ENCODE measurements at places on chromosomes 2 and 18.

- no peak for DNase-seq
Measured at GRCh38 chr18:34867520-34867919, 157.4 kb downstream of the DTNA start.

DNA sequence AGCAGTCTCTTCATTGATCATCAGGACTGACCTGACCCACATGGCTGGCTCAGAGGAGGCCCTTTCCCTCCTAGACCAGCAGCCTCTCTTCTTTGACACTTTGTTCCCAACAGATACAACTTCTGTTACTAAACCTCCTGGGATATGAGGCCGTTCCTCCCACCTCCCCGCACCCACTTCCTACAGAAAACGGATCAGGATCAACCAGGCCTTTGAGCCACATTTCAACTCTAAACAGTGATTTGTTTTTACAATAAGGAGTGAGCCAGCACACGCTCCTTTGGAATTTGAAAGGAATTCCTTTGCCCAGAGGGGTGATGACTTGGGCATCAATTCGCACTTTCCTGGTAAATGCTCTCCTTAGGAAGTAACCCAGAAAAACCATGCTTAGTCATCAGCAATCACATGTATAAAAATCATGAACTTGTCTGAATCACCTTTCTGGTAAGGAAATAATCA is 180.4 kb downstream of the FAM124B start:
- no peak for DNase-seq

DNA sequence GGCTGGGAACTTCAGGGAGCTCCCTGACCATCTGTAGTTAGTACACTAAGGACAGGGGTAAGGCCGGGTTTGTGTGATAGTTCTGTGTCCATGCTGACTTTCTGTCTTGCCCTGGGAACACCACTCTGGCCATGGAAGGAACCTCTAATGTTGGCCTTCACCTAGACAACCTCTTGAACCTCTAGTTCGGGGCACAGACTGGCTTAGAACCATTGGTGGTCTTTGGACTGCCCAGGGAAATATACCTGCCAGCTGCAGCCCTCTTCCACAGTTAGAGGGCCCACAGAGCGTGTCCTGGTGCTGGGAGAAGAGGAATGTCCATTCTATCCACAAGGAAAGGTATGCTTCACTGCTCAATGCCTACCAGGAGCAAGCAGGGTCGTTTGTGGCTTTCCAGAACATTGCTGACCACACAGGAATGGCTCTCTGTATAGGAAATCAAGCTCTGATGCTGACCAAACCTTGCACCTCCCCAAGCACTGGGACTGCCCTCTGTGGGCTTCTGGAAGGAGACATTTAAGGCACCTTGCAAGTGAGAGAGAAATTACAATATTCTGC is 318.8 kb upstream of the EPAS1 start:
- DNase-seq = no peak

GRCh38 chr2:106959975-106960682 is 74.2 kb upstream of the ST6GAL2 start:
- DNase-seq = no peak

- DNase-seq = no peak
Measured at GRCh38 chr18:50611529-50611941, 51.6 kb downstream of the MAPK4 start.

- no peak for DNase-seq
Measured at GRCh38 chr2:99939135-99939534, 203.3 kb downstream of the AFF3 start.

DNA sequence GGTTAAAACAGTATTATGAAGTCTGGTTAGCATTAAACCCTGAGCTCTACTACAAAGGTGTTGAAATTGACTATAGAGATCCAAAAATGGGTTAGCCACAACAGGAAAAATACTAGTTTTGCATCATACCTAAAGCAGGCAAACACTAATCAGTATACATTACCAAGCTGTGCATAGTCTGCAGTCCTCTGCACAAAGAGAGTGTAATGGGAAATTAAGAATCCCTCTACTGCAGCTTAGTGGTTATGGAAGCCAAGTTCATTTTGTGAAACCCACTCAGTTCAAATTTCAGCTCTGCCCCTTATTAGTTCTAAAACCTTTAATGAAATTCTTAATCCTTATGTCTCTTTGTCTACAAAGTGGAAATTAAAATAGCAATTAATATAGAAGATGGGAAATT is 192.1 kb downstream of the MBD2 start:
- DNase-seq = no peak

DNA sequence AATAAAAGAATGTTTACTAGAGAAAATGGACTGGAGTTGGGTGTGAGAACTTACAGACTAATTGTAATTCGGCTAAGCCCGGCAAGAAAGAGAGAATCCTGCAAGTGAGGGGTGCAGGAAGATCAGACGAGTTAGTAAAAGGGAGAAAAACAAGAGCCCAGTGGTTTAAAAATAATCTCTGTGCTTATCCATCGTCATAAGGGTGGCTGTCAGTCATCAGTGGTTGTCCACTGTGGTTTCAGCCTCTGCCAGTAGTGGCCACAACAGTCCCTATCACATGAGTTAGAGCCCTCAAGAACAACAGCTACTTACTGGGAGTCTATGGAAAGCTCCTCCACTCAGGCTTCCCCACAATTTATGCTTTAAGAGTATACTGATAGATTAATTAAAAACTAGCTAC is 239.8 kb downstream of the SETBP1 start:
- DNase-seq = no peak

GRCh38 chr18:48821251-48821590 is 129.5 kb downstream of the SMAD7 start:
- DNase-seq = no peak

DNA sequence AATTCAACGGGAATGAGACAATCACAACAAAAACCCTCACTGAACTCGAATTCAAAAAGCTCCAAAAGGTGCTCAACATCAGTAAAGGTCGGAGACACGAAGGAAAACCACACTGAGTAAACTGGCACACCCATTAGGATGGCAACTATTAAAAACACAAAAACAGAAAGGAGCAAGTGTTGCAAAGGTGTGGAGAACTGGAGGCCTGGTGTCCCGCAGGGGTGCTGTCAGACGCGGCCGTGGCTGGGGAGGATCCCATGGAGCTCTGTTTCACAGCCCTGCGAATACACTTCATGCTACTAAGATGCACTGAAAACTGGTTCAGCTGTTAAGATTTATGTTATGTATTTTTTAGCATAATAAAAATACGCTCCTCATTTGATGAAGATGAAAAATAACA is 730.6 kb downstream of the GALR1 start:
- DNase-seq = no peak

GRCh38 chr2:168955321-168955720 is 54.2 kb downstream of the G6PC2 start:
- DNase-seq = no peak

GRCh38 chr2:127324635-127325034 is 30.7 kb upstream of the ERCC3 start:
- peak; percentile 15 for DNase-seq

DNA sequence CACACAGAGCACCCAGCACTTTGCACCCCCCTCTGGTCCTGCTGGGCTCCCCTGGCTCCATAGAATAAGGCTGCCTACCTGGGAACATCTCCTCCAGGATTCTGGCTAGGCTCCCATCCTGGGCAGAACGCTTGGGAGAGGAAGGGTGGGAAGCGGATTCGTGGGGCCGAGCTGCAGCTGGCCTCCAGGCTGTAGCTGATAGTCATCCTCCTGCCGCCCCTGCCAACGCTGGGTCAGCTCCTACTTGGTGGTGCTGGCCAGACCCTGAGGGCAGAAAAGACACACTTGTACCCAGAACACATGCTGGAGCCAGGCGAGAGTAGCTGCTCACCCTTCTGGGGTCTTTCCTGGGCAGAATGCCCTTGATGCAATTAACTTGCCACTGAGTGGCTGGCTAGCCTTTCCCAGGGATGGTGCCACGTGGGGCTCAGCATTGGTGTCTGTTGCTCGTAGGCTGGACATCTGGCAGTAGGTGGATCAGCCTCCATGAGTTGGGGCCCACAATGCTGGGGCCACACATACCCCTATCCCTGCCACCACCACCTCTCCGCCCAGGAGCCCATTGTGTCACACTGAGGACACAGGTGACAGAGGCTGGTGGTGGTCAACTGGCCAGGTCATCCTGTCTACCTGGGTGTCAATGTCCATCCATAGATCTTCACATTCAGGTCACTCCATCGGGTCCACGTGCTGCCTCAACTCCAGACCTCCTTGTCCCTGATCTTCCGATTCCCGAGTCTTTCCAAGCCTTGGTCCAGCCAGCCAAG is 112.8 kb downstream of the NDUFA10 start:
- no peak for DNase-seq

Measured in MM.1S (cell line).